SK-N-MC (cell line): ENCODE measurements at places on chromosomes 3 and 15.
A peak's percentile ranks its signal among the peaks of the same experiment; 100 is the strongest.

DNA sequence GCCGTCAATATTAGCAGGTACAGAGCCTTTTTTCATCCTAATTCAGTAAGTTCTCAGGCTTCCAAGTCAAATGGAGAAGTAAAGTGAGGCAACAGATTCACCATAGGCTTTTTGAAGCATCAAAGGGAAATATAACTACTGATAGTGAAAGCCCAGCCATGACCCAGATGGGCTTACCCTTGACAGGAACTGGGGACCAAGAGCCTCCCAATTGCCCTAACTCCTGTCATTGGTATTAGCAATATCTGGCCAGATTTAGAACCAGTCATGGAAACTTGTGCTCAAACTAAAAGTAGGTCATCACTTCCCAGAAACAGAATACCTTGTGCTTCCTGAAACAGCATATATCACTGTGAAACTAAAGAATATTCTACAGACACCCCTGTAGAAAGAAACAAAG is 33.0 kb downstream of the NME9 start:
- no peak for DNase-seq

- no peak for DNase-seq
Measured at GRCh38 chr15:33149919-33150318, 44.6 kb downstream of the FMN1 start.

- DNase-seq, result peak; percentile 93
Measured at GRCh38 chr3:150342896-150343467, 65.1 kb upstream of the TSC22D2 start.

DNA sequence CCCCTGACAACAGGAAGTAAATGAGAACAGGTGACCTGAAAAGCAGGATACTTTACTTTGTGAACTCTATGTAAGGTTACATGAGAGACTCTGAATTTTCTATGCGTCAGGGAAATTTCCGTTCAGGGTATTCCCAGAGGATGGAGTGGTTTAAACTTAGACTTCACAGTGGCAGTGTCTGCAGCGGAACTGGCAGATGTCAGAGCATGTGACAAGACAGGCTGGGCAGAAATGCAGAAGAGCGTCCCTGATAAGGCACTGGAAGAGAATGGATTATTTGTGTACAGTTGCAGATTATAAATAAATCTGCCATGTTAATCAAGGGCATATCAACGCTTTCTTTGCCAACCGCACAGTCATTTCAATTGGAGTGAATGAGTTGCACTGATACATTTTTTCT is 598.4 kb upstream of the ZNF717 start:
- no peak for DNase-seq

DNA sequence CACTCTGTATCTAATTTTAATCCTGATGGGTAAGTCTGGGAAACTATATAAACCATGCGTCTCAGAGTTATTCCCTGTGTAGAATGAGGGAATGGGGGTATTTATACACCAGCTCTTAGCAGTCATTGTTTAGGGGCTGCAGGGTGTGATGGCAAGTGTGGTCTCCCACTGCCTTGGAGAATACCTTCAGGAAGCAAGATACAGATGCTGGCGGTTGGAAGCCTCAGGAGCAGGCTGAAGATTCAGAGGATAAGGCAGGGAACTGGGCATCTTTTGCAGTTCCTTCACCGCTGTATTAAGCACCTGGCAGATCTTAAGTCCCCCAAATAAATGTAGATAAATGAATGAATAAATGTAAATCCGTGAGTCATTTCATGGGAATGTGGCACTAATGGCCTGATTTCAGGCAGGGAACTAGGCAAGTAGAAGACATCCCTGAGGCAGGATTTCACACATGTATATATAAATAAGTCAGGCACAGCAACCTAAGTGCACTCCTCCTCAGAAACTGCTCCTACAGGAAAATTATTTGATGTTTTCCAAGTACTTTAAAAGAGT is 209.2 kb upstream of the GADL1 start:
- DNase-seq, result no peak

DNA sequence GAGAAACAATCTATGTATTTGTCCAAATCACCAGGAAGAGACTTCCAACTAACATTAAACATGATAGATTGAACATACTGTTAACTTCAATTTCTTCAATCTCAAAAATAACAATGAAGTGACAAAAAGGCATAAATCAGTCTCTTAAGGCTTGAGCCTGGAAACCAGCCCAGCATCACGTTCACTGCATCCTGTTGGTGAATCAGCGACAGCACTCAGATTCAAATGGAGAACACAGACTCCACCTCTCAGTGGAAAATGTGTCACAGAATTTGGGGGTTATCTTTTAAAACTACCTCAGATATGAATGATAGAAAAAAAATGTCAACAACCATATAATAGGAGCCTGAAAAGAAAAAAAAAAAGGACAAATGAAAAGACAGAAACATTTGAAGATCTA is 212.0 kb downstream of the MINAR1 start:
- no peak for DNase-seq

- DNase-seq, result no peak
Measured at GRCh38 chr3:162992741-162993140, 1496.1 kb downstream of the OTOL1 start.

DNA sequence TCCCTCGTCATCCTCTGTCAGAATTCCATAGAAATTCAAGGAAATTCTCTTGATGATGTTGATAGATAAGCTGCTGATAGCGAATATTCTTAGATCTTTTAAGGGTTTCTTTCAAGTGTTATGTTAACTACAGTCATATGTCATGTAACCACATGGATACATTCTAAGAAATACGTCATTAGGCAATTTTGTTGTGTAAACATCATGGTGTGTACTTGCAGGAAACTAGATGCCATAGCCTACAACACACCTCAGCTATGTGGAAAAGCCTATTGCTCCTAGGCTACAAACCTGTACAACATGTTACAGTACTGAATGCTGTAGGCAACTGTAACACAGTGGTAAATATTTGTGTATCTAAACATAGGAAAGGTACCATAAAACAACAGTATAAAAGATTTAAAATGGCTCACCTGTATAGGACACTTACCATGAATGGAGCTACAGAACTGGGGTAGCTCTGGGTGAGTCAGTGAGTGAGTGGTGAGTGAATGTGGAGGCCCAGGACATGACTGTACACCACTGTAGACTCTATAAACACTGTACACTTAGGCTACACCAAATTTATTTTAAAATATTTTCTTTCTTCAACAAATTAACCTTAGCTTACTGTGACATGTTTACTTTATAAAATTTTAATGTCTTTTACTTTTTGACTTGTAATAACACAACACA is 34.6 kb downstream of the GLDN start:
- no peak for DNase-seq

GRCh38 chr3:188832961-188833721 is 338.6 kb upstream of the TPRG1 start:
- no peak for DNase-seq

DNA sequence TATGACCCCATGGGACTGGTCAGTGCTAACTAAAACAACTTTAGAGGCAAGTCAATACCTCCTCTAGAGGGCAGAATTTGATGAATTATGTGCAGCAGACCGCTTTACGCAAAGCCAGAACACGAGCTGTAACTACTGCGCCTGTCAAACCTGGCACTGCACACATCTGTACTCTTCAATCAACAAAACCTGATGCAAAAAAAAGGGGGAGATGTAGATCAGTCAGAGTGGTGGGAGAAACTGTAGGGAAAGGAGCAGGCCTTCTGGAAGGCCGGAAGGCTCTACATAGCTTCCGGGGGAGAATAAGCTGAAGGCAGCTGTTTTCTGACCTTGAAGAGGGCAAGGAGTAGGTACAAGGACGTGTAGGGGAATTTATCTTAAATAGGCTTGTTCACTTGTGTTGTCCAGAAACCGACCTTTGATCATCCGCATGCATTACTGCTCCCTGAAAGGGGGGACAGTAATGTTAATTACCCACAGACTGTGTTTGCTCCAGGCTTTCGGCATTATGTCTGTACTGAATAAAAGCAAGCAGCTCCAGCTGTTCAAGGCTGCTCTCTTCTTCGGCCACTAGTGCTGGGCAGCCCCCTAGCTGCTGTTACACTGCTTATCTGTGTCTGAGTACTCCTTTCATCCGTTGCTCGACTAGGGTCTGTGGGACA is 41.0 kb downstream of the GPR160 start:
- DNase-seq, result no peak

DNA sequence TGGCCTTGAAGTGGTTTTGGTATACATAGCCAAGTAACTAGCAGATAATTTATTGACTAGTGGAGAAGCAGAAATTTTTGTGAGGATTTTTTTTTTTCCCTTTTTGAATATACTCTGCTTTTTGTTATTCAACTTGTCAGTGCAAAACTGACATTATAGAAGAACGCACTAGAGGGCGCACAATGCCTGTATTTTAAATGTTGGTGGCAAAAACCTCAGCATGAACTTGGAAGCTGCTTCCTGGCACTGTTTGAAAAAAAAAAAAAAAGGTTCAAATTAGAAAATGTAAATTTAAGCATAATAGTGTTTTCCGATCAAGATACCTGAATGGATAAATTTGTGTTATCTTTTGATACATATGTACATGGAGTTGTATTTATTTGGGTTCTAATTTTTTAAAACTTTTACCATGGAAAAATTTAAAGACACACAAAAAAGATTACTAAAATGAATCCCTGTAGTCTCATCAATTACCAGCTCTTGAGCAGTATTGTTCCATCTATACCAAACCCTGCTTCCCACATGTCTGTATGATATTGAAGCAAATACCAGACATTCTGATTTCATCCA is 56.0 kb downstream of the SLC25A26 start:
- peak; percentile 64 for DNase-seq

- DNase-seq, result no peak
Measured at GRCh38 chr3:38030126-38031021, 932 bp upstream of the PLCD1 start.

DNA sequence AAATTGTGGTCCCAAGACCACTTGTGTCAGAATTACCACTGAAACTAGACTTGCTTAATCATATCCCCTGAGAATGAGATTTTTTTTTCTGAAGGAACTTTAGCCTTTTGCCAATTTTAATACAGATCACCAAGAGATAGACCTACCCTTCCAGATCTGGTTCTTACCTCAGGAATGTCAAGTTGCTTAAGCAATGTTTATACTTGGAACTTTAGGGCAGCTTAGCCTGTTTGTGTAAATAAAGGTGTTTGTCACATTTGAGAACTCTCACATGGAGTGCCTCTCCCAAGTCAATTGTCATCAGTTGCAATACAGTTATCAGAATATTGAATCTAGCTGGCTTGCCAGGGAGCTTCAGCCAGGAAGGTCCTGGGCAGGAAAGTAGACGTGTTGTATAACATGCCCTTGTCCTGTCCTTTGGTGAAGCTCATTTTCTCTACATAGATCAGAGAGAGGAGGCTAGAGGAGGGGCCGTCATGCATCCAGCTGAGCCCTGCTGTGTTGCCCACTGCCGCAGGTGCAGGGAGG is 3.9 kb downstream of the GPD1L start:
- no peak for DNase-seq

- peak; percentile 67 for DNase-seq
Measured at GRCh38 chr3:156675830-156676767, 1.7 kb downstream of the TIPARP start.

DNA sequence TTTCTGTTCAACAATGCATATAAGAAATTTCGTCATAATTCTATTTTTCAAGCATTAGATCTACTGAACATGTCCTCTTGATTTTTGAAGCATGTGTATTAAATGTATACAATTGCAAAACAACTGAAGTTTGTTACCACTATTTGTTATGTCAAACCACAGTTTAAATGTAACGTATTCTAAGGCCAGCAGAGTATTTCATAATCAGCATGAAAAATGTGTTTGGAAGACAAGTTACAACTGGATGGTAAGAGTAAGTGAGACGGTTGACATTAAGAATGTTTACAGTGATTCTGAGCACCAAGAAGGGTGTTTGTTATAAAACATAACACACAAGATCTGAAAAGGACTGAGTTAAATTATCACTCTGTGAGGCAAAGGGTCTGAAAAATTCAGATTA is 738.4 kb downstream of the PLOD2 start:
- no peak for DNase-seq

- DNase-seq, result no peak
Measured at GRCh38 chr15:70854666-70854976, 664 bp upstream of the LARP6 start.

DNA sequence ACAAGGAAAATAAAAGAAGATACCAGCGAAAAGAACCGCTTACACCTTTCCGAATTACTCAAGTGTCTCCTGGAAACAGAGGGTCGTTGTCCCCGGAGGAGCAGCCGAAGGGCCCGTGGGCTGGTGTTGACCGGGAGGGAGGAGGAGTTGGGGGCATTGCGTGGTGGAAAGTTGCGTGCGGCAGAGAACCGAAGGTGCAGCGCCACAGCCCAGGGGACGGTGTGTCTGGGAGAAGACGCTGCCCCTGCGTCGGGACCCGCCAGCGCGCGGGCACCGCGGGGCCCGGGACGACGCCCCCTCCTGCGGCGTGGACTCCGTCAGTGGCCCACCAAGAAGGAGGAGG is 325 bp downstream of the ALCAM start:
- no peak for DNase-seq

DNA sequence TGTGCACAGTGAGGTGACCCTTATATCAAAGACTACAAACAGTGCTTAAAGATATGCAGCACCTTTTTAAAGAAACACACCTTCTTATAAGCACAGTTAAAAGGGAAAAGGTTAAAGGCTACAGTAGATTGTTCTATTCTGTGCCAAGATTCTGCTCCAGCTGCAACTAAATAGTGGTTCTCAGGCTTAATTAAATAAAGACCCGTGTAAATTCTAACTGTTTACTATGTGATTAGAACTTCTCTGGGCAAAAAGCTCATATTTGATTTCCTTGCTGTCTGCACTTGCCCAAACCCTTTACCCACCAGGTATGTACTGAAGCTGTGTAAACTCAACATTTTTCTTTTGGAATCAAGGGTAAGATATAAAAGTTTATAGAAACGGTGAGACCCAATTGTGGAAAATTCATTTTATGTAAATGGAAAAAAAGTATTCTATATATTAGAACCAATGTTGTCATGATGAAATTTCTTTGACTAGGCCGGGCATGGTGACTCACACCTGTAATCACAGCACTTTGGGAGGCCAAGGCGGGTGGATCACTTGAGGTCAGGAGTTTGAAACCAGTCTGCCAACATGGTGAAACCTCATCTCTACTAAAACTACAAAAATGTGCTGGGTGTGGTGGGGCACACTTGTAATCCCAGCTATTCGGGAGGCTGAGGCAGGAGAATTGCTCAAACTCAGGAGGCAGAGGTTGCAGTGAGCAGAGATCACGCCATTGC is 230.6 kb downstream of the MECOM start:
- DNase-seq, result no peak

- no peak for DNase-seq
Measured at GRCh38 chr3:123778991-123779622, 105.0 kb downstream of the MYLK start.

GRCh38 chr3:176505878-176506621 is 691.2 kb downstream of the TBL1XR1 start:
- no peak for DNase-seq

DNA sequence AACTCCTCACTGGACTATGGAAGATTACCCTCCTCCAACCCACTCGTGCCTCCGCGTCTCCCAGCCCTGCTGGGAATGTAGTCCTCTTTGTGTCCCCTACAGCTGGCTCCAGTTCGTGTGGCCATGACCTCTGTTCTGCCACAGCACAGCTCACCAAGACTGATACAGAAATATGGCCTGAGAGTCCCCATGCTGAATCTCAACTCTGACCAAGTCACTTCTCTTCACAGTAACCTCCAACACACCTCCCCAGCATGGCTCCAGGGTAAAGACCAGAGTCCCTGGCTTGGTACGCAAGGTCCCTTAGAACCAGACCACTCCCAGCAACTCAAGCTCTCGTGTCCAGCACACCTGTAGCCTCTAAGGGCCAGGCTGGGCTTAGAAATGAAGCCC is 2.3 kb upstream of the COL7A1 start:
- DNase-seq, result no peak
